ENCODE measurements at places on chromosomes 2 and 18. TPM values are rescaled to one million over a fixed set of nuclear protein-coding genes. Genes with fewer than 3 reads are reported as not detected.

Gene GKN2
- total RNA-seq: not detected

Gene POTEF
- 0.13 TPM for total RNA-seq

Gene ADCYAP1
- total RNA-seq: not detected

Gene CREG2
- 0.57 TPM for total RNA-seq

Gene SMIM21
- not detected for total RNA-seq

Gene UGT1A10
- not detected for total RNA-seq

Gene OXER1
- not detected for total RNA-seq

Gene CNDP1
- not detected for total RNA-seq

Gene MAP3K20
- 32.6 TPM for total RNA-seq

Gene TUBB8B
- total RNA-seq: not detected

Gene GCC2
- 42.7 TPM for total RNA-seq

Gene UGT1A3
- not detected for total RNA-seq

Gene SCN9A
- total RNA-seq: 1.1 TPM

Gene REG3G
- total RNA-seq: not detected

Gene C2orf72
- under 0.01 TPM for total RNA-seq

Gene PLEKHB2
- total RNA-seq: 103 TPM

Gene BCL11A
- 0.27 TPM for total RNA-seq

Gene BMP10
- not detected for total RNA-seq

Gene RBBP8
- total RNA-seq: 26.2 TPM

Gene PRKAG3
- not detected for total RNA-seq

Gene CYS1
- total RNA-seq: not detected

Gene RAB11FIP5
- total RNA-seq: 45.1 TPM

Gene RUFY4
- total RNA-seq: not detected

Gene NPAS2
- total RNA-seq: 35.6 TPM

Gene WNT6
- total RNA-seq: not detected

Gene DES
- total RNA-seq: not detected

Gene STPG4
- 0.13 TPM for total RNA-seq

Gene LPIN1
- total RNA-seq: 101 TPM

Gene SNTG2
- not detected for total RNA-seq

Gene HOXD13
- total RNA-seq: not detected

Gene PLB1
- 0.53 TPM for total RNA-seq

Gene TRAF3IP1
- total RNA-seq: 10.4 TPM

Gene SERPINB11
- not detected for total RNA-seq

Gene IGFBP2
- total RNA-seq: 19.9 TPM

Gene PNPT1
- total RNA-seq: 49.1 TPM

Gene SERPINB12
- total RNA-seq: not detected

Gene GMPPA
- 30.7 TPM for total RNA-seq

Gene CCL20
- not detected for total RNA-seq

Gene PLCL1
- total RNA-seq: 9.7 TPM

Gene STON1
- 9.7 TPM for total RNA-seq

Gene SP140
- not detected for total RNA-seq

Gene FRZB
- total RNA-seq: not detected

Gene PIGN
- total RNA-seq: 61.3 TPM

Gene SEPTIN10
- total RNA-seq: 156 TPM

Gene PER2
- 2.8 TPM for total RNA-seq

Gene IL1R2
- not detected for total RNA-seq

Gene ADRA2B
- not detected for total RNA-seq

Gene C2orf81
- total RNA-seq: 0.40 TPM

Gene AQP12B
- not detected for total RNA-seq

Gene ANKAR
- total RNA-seq: 8.4 TPM

Gene COBLL1
- 30.2 TPM for total RNA-seq

Gene EIF5B
- total RNA-seq: 50.8 TPM

Gene SLC4A3
- total RNA-seq: 0.13 TPM

Gene MIB1
- 76.3 TPM for total RNA-seq

Gene MAB21L4
- under 0.01 TPM for total RNA-seq
